ENCODE measurements at places on chromosomes 5 and 9.

- DNase-seq = no peak
Measured at GRCh38 chr5:157558041-157558595, 17.5 kb downstream of the ADAM19 start.

GRCh38 chr9:26129217-26129616 lies 451.0 kb upstream of the TUSC1 start:
- DNase-seq = no peak

DNA sequence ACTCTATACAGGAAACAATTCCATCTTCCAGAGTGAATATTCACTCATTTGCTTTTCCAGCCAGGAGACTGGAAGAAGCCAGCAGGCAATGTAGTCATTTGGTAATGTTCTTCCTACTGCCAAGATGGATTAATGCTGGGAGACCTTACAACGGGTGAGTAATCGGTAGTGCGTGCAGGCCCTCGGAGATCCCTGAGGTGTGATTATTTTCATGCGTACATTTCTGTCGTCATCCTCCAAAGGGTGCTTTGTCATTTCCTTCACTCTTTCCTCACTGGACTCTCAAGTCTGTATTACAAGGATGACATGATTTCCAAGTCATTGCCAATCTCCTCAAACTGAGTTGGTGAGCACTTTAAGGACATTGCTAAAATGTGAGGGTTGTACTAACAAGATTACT lies 263.5 kb downstream of the CWC27 start:
- DNase-seq = peak; percentile 51

DNA sequence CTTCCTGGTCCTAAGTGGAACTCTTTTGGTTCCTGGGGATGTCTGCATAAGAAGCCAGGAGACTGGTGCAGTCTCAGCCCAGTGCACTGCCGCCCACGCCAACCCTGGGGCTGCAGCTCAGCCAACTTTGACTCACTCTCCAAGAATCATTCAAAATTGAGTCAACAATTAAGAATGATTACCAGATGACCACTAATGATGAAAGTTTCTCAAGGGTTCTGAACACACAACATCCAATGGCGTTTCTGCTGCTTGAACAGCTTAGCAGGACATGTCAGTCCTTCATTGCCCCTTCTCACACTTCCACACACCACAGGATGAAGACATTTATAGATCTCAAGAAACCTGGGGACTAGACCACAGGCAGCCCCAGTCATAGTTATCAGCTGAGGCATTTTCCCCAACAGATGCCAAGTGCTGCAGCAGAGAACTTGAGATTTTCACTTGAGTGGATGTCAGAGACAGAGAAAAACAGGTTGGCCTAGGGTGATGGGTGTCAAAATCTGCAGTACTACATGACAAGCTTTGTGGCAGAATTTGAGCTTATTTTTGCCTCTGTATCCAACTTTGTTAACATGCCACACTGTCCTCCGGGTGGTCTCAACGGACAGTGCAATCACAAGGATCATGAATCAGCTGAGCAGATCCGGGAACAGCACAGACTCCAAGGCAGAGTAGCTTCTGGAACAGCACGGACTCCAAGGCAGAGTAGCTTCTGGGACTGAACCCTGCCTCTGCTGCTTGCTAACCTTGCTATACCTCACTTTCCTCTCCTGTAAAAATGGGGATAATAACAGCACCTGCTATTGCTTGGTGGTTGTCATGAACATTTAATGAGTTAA lies 356.1 kb downstream of the SPOCK1 start:
- DNase-seq = no peak

GRCh38 chr5:136999787-137000186 lies 499.3 kb downstream of the SPOCK1 start:
- DNase-seq = no peak

- no peak for DNase-seq
Measured at GRCh38 chr5:14501353-14502293, 80.0 kb upstream of the OTULINL start.

GRCh38 chr5:163459462-163459818 lies 462 bp downstream of the NUDCD2 start:
- no peak for DNase-seq

DNA sequence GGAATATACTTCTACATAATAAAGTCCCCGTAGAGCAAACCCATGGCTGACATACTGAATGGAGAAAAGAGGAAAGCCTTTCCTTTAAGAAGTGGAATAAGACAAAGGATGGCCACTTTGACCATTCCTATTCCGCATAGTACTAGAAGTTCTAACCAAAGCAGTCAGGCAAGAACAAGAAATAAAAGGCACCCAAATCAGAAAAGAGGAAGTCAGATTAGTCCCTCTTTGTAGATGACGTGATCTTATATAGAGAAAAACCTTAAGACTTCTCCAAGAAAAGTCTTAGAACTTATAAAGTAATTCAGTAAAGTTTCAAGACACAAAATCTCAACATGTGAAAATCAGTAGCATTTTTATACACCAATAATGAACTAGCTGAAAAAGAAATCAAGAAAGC lies 133.9 kb downstream of the GIN1 start:
- no peak for DNase-seq

GRCh38 chr5:41955432-41956024 lies 30.4 kb downstream of the FBXO4 start:
- DNase-seq = no peak

GRCh38 chr5:132943362-132944022 lies 19.9 kb downstream of the AFF4 start:
- no peak for DNase-seq

DNA sequence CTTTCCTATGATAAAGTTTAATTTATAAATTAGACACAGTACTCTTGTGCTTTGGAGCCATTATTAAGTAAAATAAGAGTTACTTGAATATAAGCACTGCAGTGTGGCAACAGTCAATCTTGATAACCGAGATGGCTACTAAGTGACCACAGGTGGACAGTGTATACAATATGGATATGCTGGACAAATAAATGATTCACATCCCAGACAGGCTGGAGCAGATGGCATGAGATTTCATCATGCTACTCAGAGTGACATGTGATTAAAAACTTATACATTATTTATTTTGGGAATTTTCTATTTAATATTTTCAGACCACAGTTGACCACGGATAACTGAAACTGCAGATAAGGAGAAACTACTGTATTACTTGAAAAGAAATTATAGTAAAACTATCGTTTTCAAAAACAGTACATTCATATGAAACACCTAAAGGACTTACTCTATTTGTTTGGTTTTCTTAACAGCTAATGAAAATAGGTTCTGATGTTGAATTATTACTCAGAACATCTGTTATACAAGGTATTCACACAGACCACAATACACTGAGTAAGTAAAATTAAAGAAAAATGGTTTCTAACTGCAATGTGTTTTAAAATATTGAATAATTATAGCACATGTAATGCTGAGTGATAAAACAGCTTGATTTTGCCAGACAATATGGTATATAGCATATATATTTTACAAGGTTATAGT lies 16.0 kb downstream of the LYRM7 start:
- DNase-seq = no peak

Measured in activated CD4-positive, alpha-beta T cell treated with anti-CD3 and anti-CD28 coated beads, Interleukin-2, amount 10 ng/mL, durations not matched to agents 24 days and 14 days (primary cell).